ENCODE measurements at places on chromosomes 12 and 14.

GRCh38 chr12:3888659-3889058 lies 15.5 kb upstream of the PARP11 start:
- no peak for DNase-seq

- no peak for DNase-seq
Measured at GRCh38 chr14:19918553-19919264, 1.7 kb upstream of the OR4K5 start.

DNA sequence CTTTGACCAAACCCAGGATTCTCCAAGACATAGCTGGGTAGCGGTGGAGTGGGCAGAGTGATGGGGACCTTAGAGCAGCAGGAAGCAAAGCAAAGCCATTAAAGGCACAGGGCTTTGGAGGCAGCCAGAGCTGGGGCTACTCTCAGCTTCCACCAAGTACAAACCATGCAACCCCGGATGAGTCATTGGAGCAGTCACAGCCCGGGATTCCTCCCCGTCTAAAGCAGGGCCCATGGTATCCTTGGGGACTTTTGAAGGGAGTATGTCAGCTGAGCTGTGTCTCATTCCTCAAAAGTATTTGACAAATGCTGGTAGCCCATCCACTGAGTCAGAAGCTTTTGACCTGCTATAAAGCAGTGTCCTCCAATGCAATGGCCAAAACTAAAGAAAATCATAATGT lies 9.7 kb upstream of the IFI27 start:
- DNase-seq = no peak

GRCh38 chr14:55519473-55520080 lies 60.4 kb upstream of the KTN1 start:
- no peak for DNase-seq

GRCh38 chr12:53722450-53723041 lies 4.7 kb downstream of the CALCOCO1 start:
- no peak for DNase-seq

DNA sequence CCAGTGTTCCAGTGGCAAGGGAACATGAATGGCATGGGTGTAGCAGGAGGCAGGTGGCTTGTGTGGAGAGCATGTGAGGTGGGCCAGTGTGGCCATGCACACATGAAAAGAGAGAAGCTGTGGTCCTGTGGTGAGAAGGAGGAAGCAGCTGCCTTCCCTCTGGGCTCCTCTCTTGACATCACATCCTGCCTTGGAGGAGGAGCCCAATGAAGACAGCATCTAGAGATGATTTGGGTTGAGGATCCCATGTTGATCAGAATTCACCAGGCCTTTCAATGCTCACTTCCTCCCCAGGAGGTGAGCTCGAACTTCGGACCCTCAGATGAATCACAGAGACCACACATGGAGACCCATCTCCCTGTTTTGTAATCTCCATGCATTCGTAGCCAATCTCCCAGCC lies 82.6 kb downstream of the LRRC74A start:
- no peak for DNase-seq

DNA sequence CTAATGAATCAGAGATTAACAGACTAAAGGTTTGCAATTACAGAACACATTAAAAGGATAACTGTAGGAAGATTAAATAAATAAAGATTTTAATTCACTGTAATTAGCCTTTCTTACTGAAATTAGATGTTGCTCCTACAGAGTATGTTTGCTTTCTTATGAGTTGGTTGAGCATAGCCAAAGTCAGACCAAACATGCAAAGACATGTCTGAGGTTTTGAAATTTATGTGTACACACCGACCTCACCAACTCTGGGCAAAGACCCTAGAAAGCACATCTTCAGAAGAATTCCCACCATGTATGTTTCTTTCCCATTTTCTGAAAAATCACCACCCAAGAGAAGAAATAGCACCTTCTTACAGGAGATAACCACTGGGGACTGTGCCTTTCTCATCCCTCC lies 159.2 kb downstream of the PAX9 start:
- no peak for DNase-seq

GRCh38 chr12:124913474-124914391 lies 717 bp downstream of the UBC start:
- DNase-seq = no peak

GRCh38 chr14:36028218-36028617 lies 148.3 kb downstream of the PTCSC3 start:
- no peak for DNase-seq

GRCh38 chr12:125786143-125786542 lies 720.9 kb downstream of the AACS start:
- no peak for DNase-seq

- DNase-seq = no peak
Measured at GRCh38 chr12:96195845-96196451, 1.8 kb downstream of the ELK3 start.

- no peak for DNase-seq
Measured at GRCh38 chr12:114952573-114953271, 268.7 kb upstream of the TBX3 start.

- DNase-seq = no peak
Measured at GRCh38 chr14:34098045-34098984, 147.4 kb upstream of the EGLN3 start.

- no peak for DNase-seq
Measured at GRCh38 chr14:95072310-95072905, 84.9 kb downstream of the DICER1 start.

GRCh38 chr12:122005252-122005776 lies 16.4 kb upstream of the BCL7A start:
- DNase-seq = no peak
